ENCODE measurements at places on chromosomes 2 and 18.

DNA sequence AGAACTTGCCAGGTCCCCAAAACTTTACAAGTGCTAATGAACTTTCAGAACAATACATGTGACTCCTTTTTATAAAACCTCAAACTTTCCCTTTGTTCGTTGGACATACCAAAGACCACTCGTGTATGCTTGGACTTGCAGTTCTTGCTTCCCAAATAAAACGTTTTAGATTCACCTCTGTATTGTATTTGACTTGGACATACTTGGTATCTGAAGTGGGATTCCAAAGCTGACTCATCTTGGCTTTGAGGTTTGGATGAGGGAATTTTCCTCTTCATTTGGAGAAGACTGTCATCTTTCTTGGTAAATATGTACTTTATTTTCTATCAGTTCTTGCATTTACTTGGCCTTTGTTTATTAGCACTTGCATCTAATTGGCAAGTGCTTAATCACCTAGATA lies 8.0 kb upstream of the CYB5A start:
- no peak for DNase-seq

- DNase-seq = no peak
Measured at GRCh38 chr18:61360404-61361383, 27.5 kb downstream of the CDH20 start.

- no peak for DNase-seq
Measured at GRCh38 chr2:46951290-46952064, 35.9 kb upstream of the MCFD2 start.

GRCh38 chr2:70663411-70663810 lies 104.6 kb downstream of the ADD2 start:
- no peak for DNase-seq

DNA sequence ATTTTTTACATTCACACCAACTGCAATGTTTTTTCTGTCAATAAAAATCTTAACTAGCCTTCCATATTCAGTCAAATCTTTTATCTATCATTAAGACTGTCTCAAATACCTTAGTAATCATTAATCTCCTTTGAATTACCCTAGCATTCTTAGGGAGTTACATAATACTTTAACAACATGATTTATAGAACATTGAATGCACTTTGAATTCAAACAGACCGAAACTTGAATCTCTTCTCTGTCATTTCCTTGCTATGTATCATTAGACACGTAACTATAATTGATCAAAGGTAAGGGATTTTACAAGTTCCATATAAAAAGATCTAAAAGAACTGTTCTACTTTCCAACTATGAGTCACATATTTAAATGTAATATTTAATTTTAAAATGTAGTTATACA lies 330.9 kb downstream of the RIT2 start:
- no peak for DNase-seq
